Cardiac muscle cell (in vitro differentiated cells and primary cell): ENCODE measurements at places on chromosomes 12 and 14.

GRCh38 chr12:29103539-29103974 lies 45.5 kb upstream of the FAR2 start:
- no peak for DNase-seq

DNA sequence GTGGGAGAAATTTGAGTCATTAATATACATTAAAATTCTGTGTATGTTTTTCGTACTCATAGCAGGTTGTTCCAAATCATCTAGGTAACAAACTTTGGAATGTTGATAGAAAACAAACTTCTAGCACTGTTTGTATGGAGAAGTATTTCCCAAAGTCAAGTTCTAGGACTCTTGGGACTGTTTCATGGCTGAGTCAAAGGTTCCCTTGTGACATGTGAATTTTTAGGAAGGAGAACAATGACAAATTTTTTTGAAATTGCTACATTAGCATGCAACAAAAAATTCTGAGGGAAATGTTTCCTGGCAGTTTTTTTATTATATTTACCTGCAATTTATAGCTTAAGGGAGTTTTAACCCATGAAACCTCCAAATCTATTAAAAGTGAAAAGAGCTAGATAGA lies 73.8 kb downstream of the RASSF8 start:
- no peak for DNase-seq

- DNase-seq = no peak
Measured at GRCh38 chr14:36647417-36647823, 14.2 kb upstream of the PAX9 start.

DNA sequence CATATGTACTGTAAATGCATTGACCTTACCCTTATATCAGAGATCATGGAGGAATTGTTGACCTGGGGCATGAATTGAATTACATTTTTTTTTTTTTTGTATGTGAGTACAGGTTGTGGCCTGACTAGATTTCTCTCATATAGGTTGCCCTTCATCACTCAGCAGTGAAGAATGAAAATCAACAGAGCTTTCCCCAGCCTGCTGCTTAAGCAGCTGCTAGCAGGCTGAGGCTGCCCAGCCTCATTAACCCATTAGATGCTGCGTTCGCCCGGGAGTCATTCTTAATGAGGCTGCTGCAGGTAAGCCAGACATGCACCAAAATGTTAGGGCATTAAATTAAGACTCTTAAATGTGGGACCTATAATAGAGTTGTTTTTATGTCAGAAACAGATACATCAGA lies 236.0 kb downstream of the ETNK1 start:
- DNase-seq = no peak

- DNase-seq = no peak
Measured at GRCh38 chr14:38910092-38910491, 192.9 kb downstream of the SEC23A start.

DNA sequence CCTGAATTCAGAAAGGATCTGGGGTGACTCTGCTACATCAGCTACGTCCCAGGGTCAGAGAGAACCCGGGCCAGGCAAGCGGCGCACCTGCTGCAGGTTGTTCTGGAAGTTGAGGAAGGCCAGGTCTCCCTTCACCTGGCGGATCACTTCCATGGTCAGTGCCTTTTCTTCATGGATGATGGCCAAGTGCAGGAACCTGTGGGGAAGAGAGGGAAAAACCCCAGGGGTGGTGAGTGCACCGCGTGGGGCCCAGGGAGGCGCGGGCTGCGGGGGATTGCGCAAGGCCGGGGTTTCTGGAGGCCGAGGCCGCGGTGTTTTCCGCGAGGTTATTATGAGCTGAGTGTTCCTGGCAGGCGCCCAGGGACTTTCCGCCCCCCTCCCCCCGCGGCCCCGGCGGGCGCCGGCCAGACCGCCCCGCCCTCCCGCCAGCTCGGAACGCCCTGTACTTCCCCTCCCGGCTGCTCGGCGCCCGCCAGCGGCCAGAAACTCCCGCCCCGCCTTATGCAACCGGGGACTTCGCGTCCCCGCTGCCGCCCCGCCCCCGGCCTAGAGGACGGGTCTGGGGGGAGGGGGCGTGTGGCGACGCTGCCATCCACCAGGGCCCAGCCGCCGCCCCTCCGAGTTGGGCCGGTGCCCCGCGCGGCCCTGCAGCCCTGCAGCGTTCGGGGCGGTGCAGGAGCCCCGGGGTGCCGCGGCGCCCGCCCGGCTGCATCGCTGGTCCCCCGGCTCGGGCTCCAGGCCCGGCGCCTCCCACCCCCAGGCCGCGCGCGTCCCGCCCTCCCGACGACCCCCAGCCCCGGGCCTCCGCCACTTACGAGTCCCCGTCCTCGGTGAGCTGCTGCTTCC lies 723 bp downstream of the NFKBIA start:
- DNase-seq = peak; percentile 95

GRCh38 chr12:16833376-16834015 lies 227.5 kb upstream of the LMO3 start:
- DNase-seq = no peak

- no peak for DNase-seq
Measured at GRCh38 chr12:53748072-53748840, 3.5 kb downstream of the CISTR start.

DNA sequence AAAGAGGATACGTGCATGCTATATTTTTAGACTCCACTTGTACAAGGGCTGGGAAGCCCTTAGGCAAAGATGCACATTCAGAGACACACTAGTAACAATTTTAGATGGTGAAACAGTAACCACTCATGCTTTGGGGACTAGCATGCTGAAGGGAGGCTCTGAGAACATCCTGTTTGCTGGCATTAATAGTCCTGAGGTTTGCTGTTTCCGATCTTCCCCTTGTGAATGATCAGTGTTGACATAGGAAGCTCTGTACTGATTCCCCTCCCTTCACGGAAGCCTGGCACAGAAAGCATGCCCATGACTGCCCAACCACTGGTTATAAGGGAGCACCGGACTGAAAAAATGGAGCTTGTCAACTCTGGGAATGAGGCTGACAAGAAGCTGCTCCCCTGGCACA lies 164.6 kb downstream of the GCH1 start:
- no peak for DNase-seq

DNA sequence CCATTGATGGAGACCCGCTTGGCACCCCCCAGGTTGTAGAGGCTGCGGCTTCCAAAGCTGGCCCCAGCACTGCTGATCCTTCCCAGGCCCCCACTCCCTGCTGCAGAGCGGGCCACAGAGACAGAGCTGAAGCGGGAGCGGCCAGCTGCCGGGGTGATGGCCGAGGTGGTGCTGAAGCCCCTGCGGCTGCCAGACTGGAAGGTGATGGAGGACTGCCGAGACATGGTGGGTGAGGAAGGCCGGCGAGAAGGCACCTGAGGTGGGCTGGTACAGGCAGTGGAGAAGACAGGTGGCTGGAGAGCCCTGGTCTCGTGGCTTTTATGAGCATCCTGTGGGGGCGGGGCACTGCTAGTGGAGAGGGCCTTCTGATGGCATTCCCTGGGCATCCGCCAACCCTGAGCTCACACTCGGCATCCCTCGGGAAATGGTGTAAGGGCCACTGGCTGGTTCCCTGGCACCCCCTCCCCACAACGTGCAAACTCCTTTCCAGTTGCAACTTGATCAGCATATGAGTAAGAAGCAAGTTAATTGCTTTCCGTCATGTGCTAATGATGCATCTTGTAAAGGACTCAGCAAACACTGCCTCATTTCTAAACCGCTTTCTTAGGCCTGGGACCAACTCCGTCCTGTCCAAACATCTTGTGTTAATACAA lies at the start of gene KRT75:
Gene KRT75 (minus strand): TSS at position 291 of the 653 bp plus-strand sequence. CDS start 67 bp downstream, at position 224.
- no peak for DNase-seq

DNA sequence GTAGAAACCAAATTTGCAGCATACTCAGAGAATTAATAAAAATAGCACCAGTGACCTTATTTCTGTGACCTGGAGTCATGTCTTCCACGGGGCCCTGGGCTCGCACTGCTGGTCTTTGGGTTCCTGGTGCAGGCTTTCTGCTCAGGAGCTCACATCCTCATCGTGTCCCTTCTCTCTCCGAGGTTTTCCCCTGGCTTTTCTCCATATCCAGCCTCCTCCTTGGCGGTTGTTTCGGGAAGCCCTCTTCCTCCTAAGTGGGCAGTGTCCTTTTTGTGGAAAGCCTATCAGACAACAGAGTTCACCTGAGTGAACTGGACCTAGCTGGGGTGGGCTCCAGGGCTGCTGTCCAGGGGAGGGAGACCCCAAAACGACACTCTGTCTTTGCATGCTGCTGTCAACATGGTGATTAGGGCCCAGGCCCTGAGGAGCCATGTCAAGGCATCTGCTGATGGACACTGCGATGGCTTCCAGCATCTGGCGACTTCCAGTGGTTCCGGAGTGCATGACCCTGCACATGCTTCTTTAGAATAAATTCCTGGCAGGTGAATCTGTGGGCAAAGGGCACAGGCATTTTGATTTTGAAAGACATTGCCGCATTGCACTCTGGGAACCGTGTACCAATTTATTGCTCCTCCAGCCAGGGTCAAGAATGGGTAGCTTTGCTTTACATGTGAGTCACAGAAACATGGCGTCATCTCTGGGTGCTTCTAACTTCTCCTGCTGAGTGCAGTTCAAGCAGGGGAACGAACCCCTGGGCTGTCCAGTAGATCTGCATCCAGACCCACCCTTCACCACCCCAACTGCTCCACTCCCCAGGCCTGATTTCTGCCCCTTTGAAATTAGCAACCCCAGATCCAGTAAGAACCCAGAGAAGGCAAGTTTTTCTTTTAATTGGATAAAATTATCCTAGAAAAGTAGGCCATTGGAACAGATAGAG lies 136.8 kb downstream of the ADGRD1 start:
- no peak for DNase-seq
